ENCODE measurements at places on chromosomes 16 and 17.
A peak's percentile ranks its signal among the peaks of the same experiment; 100 is the strongest.

- no peak for DNase-seq
Measured at GRCh38 chr16:85832570-85833218, 33.2 kb downstream of the COX4I1 start.

DNA sequence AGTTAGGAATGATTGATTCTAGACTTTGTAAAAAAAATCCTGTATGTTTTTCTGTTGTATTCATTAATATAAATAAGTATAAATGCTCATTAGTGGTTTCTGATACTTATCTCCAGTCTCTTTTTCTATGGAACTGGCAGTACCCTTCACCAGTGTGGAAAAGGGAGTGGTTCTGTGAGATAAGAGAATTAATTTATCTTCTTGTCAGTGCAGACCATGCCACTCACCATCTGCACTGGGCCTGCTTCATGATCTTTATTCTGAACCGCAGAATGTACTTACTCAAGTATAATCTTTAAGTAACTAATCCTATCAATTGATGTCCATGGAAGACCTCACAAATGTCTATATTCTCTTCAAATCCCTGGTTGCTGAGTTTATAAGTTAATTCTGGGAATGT is 836.1 kb upstream of the CDH8 start:
- DNase-seq: no peak

DNA sequence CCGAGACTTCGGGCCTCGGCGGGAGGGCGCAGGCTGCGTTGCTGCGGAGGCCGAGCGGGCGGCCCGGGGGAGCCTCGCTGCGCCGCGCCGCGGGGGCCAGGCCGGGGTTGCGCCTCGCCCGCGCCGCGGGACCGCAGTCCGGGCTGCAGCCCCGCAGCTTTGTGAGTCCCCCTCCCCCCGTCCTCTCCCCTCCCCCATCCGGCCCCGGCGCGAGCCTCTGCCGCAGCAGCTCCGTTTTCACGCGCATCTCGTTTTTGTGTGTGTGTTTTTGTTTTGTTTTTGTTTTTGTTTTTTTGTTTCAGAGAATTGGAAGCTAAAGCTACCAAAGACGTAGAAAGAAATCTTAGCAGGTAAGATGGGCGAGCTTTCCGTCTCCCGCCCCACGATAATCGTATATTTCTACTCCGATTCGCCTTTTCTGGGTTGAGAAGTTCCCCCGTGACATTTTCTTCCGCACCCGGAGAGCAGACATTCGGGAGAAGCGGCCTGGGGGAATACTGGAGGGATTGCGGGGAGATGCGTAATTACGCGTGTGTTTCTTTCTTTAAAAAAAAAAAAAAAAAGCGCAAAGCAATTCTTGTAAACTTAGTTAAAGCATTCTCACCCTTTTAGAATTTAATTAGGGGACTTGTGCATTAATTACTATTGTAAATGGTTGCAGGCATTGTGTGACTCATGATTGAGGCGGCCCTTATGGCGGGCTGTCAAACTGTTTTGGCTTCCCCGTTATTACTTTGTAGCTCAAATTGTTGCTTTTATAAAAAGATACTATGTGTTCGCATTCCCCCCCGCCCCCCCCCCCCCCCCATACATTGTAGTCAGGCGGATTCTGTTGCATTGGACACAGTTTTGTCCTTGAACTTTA is 732 bp downstream of the TNRC6A start:
- no peak for DNase-seq

- no peak for DNase-seq
Measured at GRCh38 chr16:57630931-57631845, 2.8 kb downstream of the ADGRG1 start.

- no peak for DNase-seq
Measured at GRCh38 chr16:82002831-82003230, 8.4 kb downstream of the SDR42E1 start.

- no peak for DNase-seq
Measured at GRCh38 chr17:30256756-30257506, 21.4 kb upstream of the SLC6A4 start.

- no peak for DNase-seq
Measured at GRCh38 chr16:58461056-58461455, 38.9 kb upstream of the NDRG4 start.

GRCh38 chr17:47733047-47733673 is at the start of gene TBX21:
Gene TBX21, plus strand, starts transcription at chr17:47733236. Its CDS starts 219 bp downstream, at chr17:47733455.
- peak; percentile 84 for DNase-seq

GRCh38 chr16:46911650-46912049 is 27.5 kb downstream of the GPT2 start:
- DNase-seq: no peak

- DNase-seq: no peak
Measured at GRCh38 chr16:70380248-70380918, 33.7 kb downstream of the DDX19A start.

- DNase-seq: no peak
Measured at GRCh38 chr17:66423056-66423955, 120.9 kb downstream of the PRKCA start.

DNA sequence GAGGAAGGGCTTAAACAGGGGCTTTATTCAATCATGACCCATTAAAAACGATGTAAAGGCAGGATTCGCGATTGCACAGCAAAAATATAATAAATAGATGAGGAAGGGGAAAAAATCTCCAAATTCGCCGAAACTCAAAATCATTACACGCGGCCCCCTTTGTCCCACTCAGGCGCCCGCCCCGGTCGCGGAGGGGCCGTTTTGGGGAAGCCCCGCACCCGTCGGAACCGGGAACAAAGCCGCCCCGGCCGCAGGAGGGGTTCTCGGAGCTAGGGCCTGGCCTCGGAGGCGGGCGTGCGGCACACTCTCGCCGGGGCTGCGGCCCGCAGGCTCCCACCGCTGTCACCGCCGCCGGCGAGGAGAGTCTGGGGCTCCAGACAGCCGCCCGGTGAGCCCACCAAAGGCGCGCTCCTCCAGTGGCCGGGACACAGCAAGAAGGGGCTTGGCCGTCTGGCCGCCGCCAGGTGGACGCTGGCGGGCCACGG is 521 bp downstream of the C16orf87 start:
- DNase-seq: peak; percentile 37

DNA sequence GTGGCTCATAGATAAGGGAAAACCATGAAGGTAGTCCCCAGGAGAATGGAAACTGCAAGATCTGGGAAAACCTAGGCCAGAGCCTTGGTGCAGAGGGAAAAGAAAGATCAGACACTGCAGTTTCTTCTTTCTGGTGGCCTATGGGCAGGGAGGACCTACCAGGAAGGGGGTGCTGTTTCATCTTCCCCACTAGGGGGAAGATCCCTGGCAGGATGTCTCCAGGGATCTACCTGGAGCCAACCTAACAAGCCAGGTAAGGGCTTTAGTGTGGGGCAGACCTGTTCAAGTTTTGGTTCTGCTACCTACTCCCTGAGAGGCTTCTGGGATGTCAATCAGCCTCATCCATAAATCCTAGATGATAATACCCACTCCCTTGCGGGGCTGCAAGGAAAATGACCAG is 21.4 kb downstream of the TOM1L2 start:
- no peak for DNase-seq

DNA sequence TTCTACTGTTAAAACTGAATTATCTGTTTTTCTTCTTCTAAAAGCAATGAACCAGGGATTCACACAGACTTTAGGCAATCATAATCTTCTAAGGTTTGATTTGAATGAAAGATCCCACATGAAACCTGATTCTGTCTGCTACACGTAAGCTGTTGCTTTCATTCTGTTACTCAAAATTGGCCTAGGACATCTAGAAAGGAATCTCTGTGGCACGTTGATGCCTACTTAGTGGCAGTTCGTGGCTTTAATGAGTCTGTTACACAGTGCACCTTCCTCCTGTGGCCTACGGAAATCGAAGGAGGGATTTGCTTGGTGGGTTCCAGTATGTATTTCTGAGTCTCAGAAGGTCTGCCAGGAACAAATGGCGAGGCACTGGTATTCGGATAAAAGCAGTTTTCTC is 489.4 kb upstream of the HSBP1 start:
- no peak for DNase-seq

Measured in activated CD8-positive, alpha-beta memory T cell treated with anti-CD3 and anti-CD28 coated beads for 1 hour (primary cell).